Stimulated activated CD4-positive, alpha-beta T cell treated with anti-CD3 and anti-CD28 coated beads, Interleukin-12 subunit alpha, Interleukin-12 subunit beta, amount 100 ng/mL, for 48 hours (primary cell): ENCODE measurements at places on chromosomes 3 and 15.

DNA sequence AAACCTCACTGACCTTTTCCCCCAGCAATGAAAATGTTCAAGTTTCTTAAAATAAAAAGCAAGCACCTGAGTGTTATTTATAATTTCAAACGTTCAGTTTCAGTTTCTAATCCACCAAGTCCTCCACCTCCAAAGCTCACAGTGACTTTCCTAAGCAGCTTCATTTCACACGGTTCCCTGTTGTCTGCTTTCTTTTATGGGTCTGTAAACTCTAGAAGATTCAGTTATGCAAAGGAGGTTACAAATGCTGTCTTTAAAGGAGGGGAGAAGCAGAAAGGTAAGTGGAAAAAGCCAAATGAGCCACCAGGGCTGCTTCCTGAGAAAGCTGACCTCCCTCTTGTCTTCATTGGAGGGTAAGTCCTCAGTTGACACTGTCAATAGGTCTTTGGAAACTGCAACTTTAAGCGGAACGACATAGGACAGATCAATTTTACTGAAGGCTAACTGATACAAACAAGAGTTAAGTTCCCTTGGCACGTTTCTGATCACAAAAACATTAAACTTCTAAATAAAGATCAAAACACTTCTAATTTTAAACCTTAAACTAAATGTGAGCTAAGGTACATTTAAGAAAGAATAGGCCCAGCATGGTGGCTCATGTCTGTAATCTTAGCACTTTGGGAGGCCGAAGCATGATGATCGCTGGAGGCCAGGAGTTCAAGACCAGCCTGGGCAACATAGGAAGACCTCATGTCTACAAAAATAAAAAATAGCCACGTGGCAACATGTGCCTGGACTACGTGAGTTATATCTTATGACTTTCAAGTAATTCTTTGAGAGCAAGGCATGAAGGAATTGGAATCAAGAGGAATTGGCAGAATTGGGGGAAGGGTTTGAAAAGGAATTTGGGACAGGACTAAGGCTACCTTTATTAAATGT lies 151.9 kb upstream of the UBE2E1 start:
- no peak for DNase-seq

DNA sequence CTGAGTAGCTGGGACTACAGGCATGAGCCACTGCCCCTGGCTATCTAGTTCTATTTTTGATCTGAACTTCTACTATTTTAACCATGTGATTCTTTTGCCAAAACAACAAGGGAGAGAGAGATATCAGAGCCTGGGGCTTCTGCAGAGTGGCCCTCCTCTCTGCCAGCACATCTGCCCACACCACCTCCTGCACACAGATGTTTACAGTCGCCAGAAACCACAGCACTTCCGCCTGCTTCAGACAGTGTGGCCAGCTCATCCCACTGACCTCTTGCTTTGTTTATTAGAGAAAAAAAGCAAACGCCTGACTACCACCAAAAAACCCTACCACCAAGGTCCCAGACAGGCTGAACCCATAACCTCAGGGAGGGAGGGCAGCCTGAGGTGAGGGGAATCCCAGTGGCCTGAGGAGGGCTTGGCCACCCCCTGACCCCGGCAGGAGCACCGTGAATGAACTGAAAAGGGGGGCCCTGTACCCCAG lies 85.9 kb upstream of the ABHD2 start:
- DNase-seq, result no peak

DNA sequence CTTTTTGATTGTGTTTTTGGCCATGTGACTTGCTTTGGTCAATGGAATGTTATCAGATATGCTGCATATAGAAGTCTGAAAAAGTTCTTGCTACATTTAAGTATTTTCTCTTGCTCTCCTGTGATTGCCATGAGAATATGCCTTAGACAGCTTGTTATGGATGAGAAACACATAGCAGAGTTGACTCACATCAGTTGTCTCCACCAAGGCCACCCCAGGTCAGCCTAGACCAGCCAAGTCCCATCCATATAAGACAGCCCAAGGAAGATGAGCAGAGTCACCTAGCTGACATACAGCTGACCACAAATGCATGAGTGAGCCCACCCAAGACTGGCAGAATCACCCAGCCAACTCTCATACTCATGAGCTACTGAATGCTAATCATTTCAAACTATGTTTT lies 153.0 kb downstream of the THRB start:
- DNase-seq, result no peak

- DNase-seq, result peak; percentile 15
These were observed 240.7 kb downstream of the SHOX2 start for GRCh38 chr3:157865352-157866000.

- DNase-seq, result no peak
These were observed 6.8 kb downstream of the ARL6IP5 start for GRCh38 chr3:69091389-69092029.
